ENCODE measurements at places on chromosomes 6 and 20.

GRCh38 chr6:26328265-26328844 is 36.6 kb upstream of the BTN3A2 start:
- DNase-seq, result no peak

- no peak for DNase-seq
Measured at GRCh38 chr6:4615891-4616290, 160.3 kb upstream of the CDYL start.

- DNase-seq, result no peak
Measured at GRCh38 chr6:161261325-161261724, 12.5 kb downstream of the AGPAT4 start.

DNA sequence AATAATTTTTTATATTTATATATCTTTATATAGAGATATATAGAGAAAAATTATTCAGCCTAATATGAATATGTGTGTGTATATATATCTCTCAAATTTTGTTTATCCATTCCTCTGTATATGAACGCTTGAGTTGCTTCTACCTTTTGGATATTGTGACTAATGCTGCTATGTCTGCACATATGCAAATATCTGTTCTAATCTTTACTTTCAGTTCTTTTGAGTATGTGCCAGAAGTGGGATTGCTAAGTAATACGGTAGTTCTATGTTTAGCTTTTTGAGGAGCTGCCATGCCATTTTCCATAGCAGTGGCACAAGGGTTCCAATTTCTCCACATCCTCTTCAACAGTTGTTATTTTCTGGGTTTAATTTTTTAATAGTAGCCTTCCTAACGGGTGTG is 72.8 kb upstream of the CEP85L start:
- DNase-seq, result no peak

DNA sequence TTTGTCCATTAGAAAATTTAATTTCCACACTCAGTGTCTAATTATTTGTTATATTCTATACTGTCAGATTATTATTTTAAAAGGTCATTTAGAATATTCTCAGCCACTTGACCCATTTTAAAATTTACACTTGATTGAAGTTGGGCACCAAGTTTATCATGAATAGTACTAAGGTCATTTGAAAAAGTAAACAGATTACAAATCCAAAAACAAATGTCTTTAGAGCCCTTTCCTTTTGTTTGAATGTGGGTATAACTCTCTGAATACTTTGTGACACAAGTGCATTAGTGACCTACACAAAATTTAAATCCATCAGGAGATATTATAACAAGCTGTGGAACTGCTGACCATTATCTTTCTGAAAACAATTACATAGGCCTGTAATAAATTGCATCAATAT is 11.3 kb downstream of the HIVEP2 start:
- DNase-seq, result no peak

DNA sequence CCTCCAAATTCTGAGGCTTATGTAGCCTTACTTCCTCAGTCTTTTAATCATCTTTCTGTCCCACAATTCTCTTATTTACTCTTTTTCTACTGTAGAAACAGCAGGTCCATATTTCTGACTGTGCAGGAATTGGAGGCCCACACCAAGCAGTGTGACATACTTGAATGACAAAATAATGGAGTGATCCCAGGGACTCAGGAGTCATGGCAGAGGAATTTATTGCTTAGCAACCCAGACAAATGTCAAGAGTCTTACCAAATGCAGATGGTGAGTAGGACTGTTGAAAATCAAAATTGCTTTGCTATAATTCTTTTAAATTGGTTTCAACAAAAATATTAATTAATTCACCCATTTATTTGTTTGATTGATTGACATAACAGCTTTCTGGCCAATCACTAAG is 59.9 kb downstream of the HTR1B start:
- DNase-seq, result no peak

DNA sequence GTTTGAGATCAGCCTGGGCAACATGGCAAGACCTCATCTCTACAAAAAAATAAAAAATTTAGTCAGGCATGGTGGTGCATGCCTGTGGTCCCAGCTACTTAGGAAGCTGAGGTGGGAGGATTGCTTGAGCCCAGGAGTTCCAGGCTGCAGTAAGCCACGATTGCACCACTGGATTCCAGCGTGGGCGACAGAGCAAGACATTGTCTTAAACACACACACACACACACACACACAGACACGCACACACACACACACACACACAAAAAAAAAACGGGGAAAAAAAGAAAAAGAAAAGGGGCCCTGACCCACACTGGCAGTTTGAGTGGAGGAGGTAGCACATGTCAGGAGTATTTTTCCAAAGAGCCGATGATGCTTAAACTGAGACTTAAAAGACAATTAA is 122.2 kb downstream of the AFG1L start:
- DNase-seq, result no peak

DNA sequence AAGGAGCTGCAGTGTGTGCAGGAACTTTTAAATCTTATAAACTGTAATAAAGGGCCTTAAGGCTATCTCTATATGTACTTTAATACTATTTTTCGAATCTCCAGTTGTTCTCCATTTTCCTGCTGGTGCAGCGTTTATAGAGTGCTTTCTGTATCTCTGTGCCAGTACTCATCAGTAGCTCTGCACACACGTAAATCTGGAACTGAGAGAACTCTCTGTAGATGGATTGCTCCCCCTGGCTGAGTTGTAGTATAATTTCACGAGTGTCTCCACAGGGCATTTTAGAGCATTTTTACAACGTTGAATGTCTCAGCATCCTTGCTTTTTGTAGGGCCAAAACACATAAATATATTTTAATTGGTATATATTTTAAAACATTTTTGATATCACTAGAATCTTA is 256.5 kb downstream of the TRDN start:
- DNase-seq, result no peak

- DNase-seq, result no peak
Measured at GRCh38 chr6:76418560-76419223, 346.2 kb upstream of the IMPG1 start.

DNA sequence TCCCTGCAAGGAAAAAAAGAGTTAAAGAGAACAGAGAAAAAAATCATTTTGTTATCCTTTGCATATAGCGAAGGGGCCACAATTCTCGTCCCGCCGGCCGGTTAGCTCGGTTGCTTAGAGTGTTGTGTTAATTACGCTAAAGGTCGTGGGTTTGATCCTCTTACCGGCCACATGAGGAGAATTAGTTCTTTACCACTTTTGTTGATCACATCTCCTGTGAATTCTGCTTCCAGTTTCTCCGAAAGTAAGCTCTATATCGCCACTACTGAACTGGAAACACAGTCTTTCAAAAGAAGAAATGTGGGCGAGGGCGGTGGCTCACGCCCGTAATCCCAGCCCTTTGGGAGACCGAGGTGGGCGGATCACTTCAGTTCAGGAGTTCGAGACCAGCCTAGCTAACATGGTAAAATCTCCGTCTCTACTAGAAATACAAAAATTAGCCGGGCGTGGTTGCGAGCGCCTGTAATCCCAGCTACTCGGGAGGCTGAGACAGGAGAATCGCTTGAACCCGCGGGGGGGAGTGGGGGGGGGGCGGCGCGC is 13.4 kb downstream of the PRSS16 start:
- DNase-seq, result no peak

DNA sequence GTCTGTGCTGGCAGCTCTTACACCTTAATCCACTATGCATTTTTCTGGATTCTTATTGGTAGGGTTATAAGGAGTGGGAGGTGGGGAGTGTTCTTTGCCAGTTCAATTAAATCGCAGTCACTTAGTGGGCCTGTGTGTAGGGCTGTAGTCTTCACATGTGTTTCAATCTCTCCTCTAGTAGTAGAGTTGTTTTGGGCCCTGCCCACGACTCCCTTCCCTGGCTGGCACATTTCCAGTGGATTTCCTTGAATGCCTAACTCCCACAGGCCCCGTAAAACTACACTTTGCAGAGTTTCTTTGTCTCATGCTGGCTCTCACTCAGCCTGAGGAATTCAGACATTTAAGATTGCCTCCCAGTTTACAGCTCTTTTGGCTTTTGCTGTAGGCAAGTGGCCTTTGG is 414.0 kb upstream of the OPRM1 start:
- DNase-seq, result no peak

- no peak for DNase-seq
Measured at GRCh38 chr6:56749632-56750151, 107.0 kb upstream of the DST start.

- DNase-seq, result no peak
Measured at GRCh38 chr6:82691997-82692396, 328.4 kb downstream of the TPBG start.

- no peak for DNase-seq
Measured at GRCh38 chr6:125963817-125964216, 7.2 kb downstream of the HINT3 start.

GRCh38 chr20:2693286-2694007 is 867 bp downstream of the EBF4 start:
- no peak for DNase-seq
